ENCODE measurements at places on chromosomes 7 and 10. TPM values are rescaled to one million over a fixed set of nuclear protein-coding genes. Genes with fewer than 3 reads are reported as not detected.

CDK14 gene
- polyA plus RNA-seq, result 42.1 TPM

SLC39A12 gene
- polyA plus RNA-seq, result not detected

NYAP1 gene
- polyA plus RNA-seq, result 0.06 TPM

GRCh38 chr7:69517985-69518704 is 80.1 kb upstream of the AUTS2 start:
- no peaks in the 10 kb centered on the region for H3K36me3 ChIP-seq
- no peak for DNase-seq
- H3K27ac ChIP-seq, result no peak overlapping the region
- no peak overlapping the region for H3K4me3 ChIP-seq
- H3K4me1 ChIP-seq, result no peaks in the 10 kb centered on the region

DNA sequence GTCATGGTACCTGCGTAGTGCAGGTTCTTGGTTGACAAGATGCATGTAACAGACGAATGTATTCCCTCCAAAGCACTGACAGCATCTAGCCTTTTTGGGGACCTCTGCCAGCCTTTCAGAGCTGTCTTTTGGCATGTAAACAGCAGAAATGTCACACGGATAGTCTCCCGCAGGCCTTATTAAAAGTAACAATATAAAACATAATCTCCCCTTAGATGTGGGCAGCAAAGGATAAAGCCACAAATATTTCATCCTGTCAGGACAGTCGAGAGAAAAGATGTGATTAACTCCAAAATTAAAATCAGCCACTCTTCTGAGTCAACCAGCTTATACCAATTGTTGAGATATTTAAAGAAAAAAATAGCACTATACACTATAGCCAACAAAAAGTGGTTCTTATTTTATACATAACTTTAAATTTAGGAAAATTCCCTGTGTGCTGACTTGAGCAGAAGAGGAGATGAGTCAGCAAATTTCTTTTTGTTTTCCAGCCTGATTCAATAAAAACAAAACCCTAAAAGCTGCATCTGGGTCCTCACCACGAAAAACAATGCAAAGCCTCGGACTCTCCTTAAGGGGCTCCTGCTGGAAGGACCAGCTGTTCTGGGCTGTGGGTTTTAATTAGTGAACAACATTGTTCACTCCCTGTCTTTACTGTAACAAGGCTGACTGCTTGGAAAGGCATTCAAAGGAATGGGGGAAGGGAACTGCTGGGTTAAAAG is 240.2 kb downstream of the ADAM12 start:
- no peak for DNase-seq
- no peaks in the 10 kb centered on the region for H3K27me3 ChIP-seq
- H3K4me1 ChIP-seq, result no peaks in the 10 kb centered on the region
- no peak overlapping the region for H3K27ac ChIP-seq

- no peak overlapping the region for H3K4me3 ChIP-seq
- H3K27me3 ChIP-seq, result no peaks in the 10 kb centered on the region
- no peak for DNase-seq
- H3K4me1 ChIP-seq, result no peaks in the 10 kb centered on the region
Measured at GRCh38 chr7:80496586-80496985, 15.3 kb downstream of the GNAT3 start.

- H3K27me3 ChIP-seq, result no peaks in the 10 kb centered on the region
- H3K4me1 ChIP-seq, result no peaks in the 10 kb centered on the region
- peak; percentile 52 for DNase-seq
- no peaks in the 10 kb centered on the region for H3K36me3 ChIP-seq
Measured at GRCh38 chr7:37495574-37496184, 47.0 kb upstream of the ELMO1 start.

Measured in B cell (primary cell).